ENCODE measurements at places on chromosomes 12 and 14.
A peak's percentile ranks its signal among the peaks of the same experiment; 100 is the strongest.

DNA sequence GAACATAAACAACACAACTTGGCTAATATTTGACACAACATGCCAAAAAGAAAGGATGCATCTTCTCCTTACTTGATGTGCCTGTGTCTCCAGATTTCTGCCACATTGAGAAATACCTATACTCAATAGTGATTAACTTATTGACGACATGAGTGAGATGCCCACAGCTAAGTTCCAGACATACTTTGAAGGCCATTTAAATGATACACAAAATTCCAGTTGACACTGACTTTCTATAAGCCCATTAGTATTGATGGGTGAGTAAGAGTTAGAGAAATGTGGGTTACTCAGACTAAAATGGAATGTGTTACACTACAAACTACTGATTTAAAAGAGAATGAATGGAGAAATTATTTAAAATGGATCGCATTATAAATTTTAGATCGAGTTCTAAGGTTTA, 838.2 kb upstream of the MGAT4C start:
- no peak for DNase-seq

DNA sequence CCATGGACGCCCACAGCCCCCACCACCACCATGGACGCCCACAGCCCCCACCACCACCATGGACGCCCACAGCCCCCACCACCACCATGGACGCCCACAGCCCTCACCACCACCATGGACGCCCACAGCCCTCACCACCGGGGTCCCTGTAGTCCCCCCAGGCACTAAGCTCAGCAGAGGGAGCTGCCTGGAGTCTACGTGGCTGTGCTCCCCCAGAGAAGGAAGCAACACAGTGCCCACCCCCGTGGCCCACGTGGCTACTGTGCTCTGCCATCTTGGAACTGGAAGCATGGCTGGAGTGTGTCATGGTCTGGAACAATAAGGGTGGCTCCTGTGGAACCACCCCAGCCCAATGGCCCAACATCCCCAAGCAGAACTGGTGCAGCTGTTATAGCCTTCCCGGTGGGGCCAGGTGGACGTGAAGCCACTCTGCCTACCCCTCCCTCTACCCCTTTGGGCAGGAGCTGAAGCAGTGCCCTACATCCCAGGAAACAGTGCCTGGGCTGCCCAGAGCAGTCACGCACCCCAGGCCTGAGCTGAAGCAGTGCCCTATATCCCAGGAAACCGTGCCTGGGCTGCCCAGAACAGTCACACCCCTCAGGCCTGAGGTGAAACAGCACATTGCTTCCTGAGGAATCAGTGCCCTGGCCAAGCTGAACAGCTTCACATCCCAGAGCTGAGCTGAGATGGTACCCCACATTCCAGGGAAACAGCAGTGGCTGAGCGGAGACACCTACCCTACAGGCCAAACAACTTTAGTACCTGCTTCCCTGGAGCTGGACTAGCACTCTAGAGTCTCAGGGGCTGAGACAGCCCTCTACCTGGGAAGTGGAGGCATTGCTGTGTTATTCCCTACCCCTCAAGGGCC, 9.0 kb upstream of the SFSWAP start:
- no peak for DNase-seq

DNA sequence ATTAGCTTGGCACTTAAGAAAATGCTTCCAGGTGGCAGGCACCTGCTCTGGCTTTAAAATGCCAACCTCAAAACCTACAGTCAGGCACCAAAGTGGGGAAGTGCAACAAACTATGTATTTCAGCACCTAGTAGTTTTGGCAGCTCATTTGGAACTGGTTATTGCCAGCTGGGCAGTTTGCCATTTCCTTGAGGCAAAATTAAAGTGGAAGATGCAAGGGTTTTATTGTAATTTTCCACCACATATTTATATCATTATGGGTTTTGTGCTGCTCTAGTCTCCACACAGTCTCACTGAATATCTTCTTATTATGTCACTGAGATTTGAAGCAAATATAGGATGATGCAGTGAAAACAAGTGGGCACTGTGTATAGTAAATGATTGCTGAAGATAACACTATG, 117.0 kb downstream of the PRKD1 start:
- no peak for DNase-seq

DNA sequence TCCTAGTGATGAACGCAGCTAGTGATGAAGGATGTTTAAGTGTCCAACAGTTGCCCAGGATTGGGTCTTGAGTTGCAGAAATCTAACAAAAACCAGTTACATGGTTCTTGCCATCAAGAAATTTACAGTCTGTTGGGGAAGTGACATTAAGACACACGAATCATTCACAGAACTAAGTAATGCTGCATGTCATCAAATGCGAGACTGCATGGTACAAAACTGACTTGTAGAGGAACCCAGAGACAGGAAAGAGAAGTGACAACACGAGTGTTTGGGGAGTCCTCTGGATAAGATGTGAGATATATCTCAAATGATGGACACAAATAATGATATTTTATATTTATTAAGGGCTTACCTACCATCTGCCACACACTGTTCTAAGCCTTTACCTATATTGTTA, 6.1 kb upstream of the SYNE3 start:
- no peak for DNase-seq

GRCh38 chr12:2244013-2244861, 191.4 kb downstream of the CACNA1C start:
- DNase-seq = no peak

DNA sequence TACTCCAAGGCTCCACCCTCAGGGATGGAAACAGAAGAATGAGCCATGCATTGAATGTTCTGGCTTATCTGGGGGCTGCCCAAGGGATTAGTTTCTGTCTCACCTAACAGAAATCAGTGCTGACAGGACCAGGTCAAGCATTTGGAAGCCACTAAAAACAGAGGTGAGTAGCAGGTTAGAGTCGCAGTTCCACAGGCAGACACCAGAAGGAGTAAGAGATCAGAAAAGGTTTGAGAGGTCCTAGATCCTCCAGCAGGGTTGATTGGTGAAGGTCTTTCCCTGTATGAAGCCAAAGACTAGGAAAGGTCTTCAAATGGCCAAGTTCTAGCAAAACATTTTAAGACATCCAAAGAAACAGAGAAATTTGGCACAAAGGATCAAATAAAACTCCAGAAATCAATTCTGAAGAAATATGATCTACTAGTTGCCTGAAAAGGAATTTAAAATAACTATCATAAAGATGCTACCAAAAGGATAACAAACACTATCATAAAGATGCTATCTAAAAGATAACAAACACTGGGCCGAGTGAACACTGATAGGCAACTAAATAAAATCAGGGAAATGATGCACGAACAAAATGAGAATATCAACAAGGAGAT, 19.5 kb upstream of the TTC9 start:
- DNase-seq = peak; percentile 42

DNA sequence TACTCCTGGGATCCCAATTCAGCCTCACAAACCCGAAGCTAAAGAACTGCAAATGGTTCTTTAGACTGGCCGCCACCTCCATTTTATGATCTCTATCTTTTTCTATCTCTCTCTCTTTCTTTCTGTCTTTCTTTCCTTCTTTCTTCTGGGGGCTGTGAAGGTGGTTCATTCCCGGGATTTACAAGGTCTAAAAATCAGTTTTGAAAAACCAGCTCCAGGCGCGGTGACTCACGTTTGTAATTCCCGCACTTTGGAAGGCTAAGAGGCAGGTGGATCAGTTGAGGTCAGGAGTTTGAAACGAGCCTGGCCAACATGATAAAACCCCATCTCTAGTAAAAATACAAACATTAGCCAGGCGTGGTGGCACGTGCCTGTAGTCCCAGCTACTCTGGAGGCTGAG, 67.2 kb upstream of the VASH1 start:
- no peak for DNase-seq

Data from stimulated activated naive B cell treated with anti-CD40 and anti-IgM and Interleukin-4, amounts not matched to agents 10 μg/mL and 1 μg/mL and 100 μg/mL, for 72 hours (primary cell).